ENCODE measurements at places on chromosomes 11 and 22.
A peak's percentile ranks its signal among the peaks of the same experiment; 100 is the strongest.

DNA sequence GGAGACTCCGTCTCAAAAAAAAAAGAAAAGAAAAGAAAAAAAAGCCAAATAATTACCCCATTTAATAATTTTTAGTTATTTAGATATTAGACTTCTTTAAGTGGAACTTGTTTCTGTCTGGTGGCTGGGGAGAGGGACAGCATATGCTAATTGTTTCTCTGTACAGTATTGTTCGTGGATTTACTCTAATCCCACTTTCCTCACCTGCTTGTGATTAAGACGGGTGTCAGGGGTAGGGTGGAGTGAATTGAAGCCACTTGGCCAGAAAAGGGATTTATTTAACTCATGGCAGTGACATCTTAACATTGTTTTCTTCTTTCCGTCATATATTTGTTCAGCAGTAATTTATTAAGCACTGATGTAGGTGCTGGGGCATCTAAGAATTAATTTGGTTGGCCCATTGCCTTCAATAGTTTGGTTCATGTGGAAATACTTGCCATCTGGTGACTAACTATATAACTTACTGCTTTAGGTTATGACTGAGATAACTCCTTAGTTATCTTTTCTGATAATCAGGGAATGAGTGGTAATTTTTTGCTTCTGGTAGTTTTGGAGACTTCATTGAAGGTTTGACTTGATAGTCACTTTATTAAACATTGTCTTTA is 4.6 kb downstream of the TNRC6B start:
- DNase-seq, result no peak

GRCh38 chr11:68704887-68705286 is 20.5 kb downstream of the GAL start:
- DNase-seq, result no peak

DNA sequence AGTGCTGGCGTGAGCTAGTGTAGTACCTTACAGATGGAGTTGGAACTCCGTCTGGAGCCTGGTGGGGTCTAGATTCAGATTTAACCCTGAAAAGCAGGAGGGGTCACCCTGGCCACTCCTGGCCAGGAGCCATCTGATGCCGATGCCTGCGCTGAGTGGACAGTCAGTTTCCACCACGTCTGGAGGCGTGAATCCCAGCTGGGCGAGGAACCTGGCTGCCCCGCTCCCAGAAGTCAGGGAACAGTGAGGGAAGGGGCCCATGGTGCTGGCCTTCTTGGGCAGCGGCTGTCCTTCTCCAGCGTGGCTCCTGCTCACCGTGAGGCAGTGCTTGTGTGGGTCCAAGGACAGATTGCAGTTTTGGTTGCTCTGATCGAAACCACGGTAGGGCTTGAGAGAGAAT is 76.3 kb downstream of the PARVB start:
- no peak for DNase-seq

- DNase-seq, result no peak
Measured at GRCh38 chr11:15547685-15548084, 433.0 kb downstream of the INSC start.

DNA sequence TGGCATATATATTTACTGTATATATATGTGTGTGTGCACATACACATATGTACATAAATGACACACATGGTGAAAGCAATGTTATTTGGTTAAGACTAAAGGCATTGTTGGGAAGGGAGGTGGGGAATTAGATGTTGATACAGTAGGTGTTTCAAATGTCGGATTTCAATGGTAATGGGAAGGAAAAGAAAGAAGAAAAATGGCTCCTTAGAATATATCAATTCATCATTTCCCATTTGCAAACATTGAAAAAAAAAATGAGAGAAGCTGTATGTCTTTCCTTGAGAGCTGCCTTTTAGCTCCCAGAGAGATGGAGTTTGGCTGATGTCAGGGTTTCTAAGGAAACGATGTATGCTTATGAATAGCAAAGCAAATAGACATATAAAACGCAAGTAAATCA is 33.4 kb upstream of the ATXN10 start:
- no peak for DNase-seq

DNA sequence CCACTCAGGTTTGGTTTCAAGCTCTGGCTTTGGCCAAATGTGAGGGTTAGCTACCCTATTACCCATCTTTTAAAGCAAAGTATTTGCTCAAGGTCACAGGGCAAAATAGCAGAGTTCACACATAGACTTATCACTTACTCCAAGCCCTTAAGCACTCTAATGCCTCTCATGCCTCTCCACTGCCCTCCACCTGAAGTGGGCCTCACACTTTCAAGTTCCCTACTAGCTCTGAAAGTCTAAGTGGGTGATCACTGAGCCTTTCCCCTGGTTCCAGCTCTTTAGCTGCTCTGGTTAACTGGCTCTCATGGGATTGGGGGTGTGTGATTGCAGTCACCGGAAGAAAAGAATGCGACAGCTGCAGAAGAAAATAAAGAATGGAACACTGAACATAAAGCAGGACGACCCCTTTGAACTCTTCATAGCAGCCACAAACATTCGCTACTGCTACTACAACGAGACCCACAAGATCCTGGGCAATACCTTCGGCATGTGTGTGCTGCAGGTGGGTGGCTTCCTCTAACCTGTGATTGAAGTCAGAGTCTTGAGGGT is 6.4 kb downstream of the NAT10 start:
- no peak for DNase-seq

DNA sequence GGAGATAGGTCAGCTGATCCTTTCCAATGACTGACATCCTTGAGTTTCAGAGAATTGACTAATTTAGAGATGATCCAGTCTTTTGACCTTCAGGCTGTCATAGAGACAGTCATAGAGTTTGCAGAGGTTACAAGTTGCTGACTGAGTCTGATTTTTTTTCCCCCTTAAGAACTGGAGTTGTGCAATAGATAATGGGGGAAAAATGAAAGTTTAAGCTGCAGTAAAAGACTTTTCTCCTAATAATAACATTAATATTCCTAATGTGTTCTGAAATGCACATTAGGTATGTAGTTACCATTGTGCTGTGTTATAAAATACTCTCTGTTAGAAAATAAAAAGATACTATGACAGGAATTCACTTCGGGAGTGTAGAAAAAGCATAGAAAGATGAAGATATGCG is 876.9 kb upstream of the RAG2 start:
- no peak for DNase-seq

DNA sequence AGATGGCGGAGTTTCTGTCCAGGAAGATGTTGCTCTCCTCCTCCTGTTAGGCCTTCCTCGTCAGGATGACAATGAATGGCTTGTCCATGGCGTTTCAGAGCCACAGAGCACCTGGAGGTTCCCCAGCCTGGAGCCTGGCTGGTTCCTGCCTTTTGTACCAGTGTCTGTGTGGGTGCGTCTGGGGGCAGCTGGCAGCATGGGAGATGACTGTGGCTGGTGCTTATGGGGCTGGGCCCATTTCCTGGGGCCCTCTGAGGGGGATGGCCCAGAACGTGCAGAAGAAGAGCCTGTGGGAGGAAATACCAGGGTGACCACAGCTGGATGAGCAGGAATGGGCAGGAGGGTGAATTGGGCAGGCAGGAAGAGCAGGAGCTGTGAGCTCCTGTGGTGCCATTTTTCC is 6.7 kb downstream of the SLC37A2 start:
- DNase-seq, result no peak

- DNase-seq, result no peak
Measured at GRCh38 chr11:17224727-17225126, 16.9 kb upstream of the PIK3C2A start.

- DNase-seq, result no peak
Measured at GRCh38 chr22:44026066-44026629, 2.0 kb downstream of the PARVB start.

DNA sequence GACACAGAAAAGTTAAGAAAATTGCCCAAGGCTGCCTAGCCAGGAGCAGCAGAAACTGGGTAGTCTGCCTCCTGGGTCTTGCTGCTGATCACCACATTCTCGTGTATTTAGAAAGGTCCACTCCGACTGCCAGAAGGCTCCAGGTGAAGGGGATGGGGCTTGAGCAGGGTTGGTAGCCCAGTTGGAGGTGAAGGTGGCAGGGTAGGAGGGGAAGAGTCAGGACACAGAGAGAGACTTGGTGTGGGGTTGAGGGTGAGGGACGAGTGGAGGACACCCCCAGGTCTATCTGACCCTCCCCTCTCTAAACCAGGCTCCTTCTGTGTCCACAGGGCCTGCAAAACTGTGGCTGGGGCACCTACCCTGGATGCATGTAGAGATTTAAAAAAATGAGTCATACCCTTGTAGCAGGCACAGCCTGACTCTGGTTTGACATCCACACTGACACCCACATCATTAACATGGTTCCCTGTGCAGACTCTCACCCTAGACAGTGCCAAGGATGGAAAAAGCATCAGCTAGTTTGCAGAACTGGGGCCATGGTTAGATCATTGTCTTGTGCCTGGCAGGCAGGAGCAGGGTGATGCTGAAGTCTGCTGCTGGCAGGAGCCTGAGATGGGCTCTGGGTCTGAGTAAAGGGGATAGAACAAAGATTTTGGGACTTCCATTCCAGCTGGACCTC is 273.2 kb downstream of the TENM4 start:
- no peak for DNase-seq

DNA sequence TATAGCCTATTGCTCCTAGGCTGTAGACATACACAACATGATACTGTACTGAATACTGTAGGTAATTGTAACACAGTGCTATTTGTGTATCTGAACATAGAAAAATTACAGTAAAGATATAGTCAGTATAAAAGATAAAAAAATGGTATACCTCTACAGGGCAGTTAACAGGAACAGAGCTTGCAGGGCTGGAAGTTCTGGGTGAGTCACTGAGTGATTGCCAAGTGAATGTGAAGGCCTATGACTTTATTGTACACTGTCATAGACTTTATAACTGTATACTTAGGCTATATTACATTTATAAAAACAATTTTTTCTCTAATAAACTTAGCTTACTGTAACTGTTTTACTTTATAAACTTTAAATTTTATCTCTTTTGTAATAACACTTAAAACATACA is 332.4 kb upstream of the ARHGAP42 start:
- DNase-seq, result no peak

- no peak for DNase-seq
Measured at GRCh38 chr11:62421996-62422395, 3.2 kb downstream of the SCGB1A1 start.

- DNase-seq, result no peak
Measured at GRCh38 chr11:130203766-130204702, 44.5 kb downstream of the ST14 start.

DNA sequence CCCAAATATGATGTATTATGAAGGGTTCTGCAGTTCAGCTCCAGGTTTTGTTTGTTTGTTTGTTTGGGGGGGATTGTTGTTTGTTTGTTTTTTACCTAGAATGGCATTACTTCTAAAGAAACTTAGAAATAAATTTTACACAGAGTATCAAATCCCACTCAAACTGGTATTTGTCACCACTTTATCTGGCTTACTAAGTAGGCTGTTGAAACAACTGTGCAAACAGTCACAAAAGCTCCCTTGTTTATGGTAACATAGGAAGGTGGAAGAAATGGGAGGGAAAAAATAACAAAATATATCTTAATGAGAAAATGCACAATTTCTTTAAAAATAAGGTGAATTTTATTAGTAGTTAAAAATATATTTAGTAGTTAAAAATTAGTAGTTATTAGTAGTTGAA is 108.3 kb upstream of the ANO5 start:
- DNase-seq, result no peak

- peak; percentile 23 for DNase-seq
Measured at GRCh38 chr22:35299217-35299672, 449 bp upstream of the TOM1 start.

- no peak for DNase-seq
Measured at GRCh38 chr11:97687111-97687510, 1297.3 kb downstream of the JRKL start.

- DNase-seq, result no peak
Measured at GRCh38 chr22:37747715-37748100, 50.9 kb downstream of the TRIOBP start.

DNA sequence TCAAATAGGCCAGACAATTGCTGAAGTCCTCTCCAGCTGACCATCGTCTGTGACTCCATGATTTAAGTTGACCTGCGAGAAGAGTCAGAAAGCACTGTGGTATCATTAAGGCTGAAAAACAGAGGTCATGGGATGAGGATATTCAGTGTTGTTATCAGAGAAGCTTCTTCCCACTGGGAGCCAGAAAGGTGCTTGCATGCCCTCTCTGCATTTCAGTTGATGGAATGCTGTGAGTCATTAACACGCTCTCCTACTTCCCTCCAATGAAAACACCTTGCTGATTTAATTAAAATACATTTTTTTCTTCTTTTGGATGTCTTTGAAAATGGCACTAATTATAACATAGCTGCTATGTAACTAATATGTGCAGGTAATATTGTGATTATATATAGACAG is 667.0 kb downstream of the NTM start:
- DNase-seq, result no peak

DNA sequence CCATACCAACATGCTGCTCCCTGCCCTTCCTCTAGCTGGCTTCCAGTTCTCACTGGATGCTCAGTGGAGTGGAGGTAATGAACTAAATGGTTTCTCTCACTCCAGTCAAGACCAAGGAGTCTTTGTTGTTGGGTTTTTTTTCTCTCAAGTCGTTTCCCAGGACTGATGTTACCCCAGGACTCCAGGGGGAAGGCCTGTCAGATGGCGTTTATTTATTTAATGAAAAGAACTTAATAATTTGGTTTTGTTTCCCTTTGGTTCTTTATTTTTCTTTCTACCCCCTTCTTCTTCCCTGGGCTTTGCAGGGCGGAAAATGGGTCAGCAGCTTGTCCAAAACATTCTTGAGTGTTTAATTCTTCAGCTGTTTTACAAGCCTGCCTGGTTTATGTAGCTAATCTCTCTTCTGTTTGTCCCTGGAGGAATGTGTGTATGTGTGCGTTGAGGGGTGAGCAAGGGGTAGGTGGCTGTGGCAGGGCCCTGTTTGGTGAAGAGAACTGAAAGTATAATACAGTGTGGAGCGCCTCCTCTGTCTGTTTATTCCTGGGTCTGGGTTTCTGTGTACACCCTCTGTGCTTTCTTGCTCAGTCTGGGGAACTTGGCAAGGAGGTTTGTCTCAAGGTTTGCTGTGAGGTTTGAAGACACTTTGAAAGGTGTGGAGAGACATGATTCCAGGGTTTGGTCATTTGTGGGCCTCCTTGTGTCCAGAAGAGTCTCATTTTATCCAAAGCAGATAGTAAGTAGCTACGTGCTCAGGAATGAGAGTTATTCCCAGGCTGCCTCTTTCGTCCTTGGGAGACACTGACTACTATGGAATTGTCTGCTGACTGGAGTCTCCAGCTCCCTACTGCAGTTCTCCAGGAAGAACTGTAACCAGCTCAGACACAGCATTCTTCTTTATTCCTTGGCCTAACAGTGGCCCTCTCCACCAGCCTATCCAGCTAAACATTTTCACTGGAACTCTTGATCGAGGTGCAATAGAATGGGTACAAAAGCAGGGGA is 175.5 kb downstream of the ADAMTS15 start:
- DNase-seq, result no peak

GRCh38 chr11:9748361-9748970 is 84.6 kb downstream of the SWAP70 start:
- peak; percentile 24 for DNase-seq

- DNase-seq, result no peak
Measured at GRCh38 chr11:99257131-99257530, 236.4 kb downstream of the CNTN5 start.

- DNase-seq, result no peak
Measured at GRCh38 chr11:133443206-133443747, 89.0 kb downstream of the OPCML start.

Data from stimulated activated CD8-positive, alpha-beta memory T cell treated with anti-CD3 and anti-CD28 coated beads, Interleukin-12 subunit alpha, Interleukin-12 subunit beta, amount 100 ng/mL, for 1 hour (primary cell).